ENCODE measurements at places on chromosomes 4 and X.
A peak's percentile ranks its signal among the peaks of the same experiment; 100 is the strongest.

- DNase-seq, result no peak
Measured at GRCh38 chr4:106172861-106173260, 143.1 kb downstream of the TBCK start.

DNA sequence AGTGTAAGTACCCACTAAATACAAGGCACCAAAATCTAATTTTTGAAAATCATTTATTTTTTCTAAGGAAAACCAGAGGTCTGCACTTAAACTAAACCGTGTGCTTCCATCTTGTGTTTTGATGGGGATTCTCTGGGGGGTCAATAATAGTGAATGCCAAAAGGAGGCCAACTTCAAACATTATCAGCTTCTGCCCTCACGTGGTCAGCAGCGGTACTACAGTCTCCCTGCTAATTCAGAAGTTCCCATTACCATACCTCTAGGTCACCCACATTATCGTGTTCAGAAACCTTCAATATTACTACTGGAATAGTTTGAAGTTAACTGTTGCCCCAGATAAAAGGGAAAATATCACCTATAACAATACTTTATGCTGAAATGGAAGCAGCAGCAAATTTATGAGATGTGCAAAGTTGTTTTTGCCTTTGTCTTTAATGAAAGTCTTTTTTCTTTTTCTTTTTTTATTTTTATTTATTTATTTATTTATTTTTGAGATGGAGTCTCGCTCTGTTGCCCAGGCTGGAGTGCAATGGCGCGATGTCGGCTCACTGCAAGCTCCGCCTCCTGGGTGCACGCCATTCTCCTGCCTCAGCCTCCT, 17.3 kb downstream of the CTPS2 start:
- peak; percentile 0 for DNase-seq

GRCh38 chr4:54224996-54225597, 4.0 kb upstream of the PDGFRA start:
- DNase-seq, result no peak

DNA sequence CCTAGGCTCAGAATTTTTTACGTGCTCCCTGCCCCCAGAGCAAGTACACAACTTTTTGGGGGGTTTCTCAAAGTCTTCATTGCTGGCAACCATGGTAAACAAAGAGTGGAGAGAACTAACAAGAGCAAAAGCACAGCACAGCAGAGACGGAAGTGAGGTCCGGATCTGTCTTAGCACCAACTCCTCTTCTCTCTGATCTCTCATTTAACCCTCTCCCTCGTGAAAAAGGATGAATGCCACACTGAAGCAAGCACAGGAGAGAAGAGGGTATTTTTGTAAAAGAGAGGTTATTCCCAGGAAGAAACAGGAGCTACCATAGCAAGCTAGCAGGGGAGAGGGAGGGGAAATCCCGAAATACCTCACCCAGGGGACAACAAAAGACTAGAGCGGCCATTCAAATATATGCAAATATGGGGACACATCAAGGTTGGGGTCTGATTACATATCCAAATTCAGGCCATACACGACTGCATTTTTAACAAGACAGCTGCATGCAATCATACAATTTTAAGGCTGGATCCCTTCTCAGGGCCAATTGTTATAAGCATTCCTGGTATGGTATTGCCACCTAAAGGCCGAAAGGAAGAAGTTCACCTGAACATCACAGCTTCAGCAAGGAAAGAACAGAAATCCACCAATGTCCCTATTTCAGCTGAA, 46.6 kb downstream of the CD40LG start:
- DNase-seq, result peak; percentile 25

GRCh38 chr4:184416913-184417734, 57.2 kb downstream of the IRF2 start:
- DNase-seq, result peak; percentile 65

GRCh38 chr4:80138551-80139538, 58.5 kb upstream of the PRDM8 start:
- peak; percentile 81 for DNase-seq

- no peak for DNase-seq
Measured at GRCh38 chrX:77060572-77060971, 386.6 kb upstream of the FGF16 start.

DNA sequence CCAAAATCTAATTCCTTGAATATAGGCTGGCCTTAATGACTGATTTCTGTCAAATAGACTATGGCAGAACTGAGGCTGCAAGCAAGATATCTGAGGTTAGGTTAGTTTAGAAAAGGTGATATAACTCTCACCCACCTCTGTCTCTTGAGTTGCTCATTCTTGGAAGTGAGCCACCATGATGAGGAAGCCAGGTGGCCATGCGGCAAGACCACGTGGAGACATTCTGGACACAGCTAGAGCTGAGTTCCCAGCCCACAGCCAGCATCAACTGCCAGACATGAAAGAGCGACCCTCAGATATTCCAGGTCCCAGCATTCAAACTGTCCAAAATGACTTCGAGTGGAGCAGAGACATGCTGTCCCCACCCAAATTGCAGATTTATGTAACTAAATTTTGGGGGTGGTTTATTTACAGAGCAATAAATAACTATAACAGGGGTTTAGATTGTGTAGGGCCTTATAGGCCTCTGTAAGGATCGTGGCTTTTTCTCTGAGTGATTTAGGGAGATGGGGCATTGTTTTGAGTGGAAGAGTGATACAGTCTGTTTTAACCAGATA, 33.7 kb downstream of the USP53 start:
- no peak for DNase-seq

DNA sequence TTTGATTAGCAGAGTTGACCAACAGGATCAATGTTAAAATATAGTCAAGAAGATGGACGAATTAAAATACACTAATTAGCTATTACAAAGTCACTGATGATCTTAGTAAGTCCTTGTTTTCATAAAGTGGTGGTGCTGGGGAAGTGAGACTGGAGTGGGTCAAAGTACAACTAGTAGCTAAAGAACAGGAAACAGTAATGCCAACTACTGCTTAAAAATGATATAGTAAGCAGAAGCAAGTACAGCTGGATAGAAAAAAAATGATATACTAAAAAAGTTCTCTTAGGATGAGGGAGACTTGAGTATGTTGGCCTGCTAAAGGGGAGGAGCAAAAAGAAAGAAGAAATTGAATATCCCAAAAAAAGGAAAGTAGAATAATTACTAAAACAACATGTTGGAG, 580.8 kb upstream of the FTHL17 start:
- peak; percentile 75 for DNase-seq

DNA sequence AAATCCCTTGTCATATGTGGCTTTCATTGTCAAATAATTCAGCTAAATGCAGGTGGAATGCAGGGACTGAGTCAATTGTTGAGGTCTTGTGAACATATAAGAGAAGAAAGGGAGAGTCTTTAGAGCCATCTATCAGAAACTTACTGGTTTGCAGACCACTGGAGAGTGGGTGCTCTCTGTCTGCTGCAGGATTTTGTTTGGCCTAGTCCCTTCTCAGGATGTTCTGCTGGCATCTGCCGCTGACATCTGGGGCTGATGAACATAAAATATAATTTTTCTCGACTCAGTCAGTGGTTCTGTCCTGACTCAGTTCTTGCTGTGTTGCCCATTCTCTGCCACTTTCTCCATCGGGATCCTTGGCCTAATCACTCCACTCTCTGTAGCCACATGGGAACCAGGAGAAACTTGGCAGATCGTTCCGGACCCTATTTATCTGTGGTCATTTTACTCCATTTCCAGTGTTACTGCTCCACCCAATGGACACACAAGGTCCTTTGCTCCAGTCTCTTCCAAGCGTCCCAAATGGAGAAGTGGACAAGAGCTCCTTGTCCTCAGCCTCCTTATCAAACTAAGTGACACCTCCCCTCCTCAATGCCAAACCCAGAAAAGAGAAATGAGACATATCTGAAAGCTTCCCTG, 436.2 kb downstream of the FAT4 start:
- DNase-seq, result no peak

GRCh38 chr4:134952775-134953174, 751.2 kb upstream of the PABPC4L start:
- DNase-seq, result no peak

GRCh38 chr4:26075583-26075982, 161.6 kb downstream of the SMIM20 start:
- no peak for DNase-seq

DNA sequence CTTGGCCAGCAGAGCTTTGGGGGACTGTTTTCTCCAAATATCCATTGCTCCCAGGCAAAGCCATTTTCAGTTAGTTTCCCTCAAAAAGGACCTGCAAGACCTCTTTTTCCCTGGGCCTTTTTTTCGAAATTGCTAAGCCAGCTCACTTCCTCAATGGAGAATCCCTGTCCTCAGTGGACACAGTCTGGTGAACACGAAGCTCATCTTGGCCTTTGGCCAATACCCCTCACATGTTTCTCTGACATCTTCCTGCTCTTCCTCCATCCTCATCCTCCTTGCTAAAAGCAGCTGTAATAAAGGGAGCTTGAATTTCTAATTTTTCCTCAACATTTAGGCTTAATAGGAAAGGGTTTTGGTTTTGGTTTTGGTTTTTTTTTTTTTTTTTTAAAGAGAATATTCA, 17.6 kb upstream of the PRPS1 start:
- DNase-seq, result peak; percentile 2

DNA sequence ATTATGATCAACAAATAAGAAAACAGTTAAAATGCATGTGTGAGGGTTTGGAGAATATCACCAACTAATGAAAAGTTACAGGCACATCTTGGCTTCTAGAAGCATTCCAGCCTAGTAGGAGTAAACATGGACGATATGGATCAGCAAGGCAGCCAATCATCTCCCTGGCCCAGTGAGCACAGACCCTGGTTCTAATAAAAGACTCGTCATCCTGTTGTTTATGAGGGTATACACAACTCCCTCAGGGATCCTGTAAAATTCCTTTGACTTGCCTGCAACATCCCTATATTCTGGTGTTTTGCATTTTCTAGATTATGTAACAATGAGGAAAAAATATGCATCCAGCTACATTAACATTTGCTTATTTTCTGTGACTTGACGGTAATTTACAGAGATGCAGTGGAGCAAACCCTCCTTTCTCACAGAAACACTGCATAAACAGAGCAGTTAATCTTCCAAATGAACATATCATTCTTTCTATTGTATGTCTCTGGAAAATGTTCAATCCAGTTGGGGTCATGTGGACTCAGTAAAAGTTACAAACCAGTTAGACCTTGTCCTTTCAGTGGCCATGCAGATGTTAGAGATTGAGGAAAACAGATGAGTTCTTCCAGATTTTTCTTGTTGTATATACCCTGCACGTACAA, 88.9 kb upstream of the NDP start:
- DNase-seq, result no peak

GRCh38 chr4:161704653-161705052, 459.1 kb downstream of the FSTL5 start:
- no peak for DNase-seq

- DNase-seq, result no peak
Measured at GRCh38 chr4:102732678-102733077, 28.1 kb downstream of the MANBA start.

- DNase-seq, result no peak
Measured at GRCh38 chrX:112457788-112458187, 221.9 kb downstream of the LHFPL1 start.

DNA sequence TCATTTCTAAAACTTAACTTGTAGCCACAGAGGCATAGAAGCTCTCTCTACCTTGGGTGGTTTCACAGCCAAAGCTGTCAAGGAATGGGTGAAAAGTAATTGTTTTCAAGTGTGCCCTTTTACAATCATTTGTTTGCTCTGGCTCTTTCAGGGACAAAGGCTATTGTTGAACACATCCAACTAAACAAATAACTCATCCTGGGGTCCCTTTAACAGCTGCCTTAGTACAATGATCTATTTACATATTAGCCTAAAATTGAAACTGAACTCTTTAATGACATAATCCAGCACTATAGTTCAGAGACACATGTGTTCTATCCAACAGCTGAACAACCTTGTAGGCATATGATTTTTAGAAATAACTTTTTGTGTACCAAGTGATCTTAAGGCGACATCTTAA, 3.7 kb downstream of the HHIP start:
- DNase-seq, result no peak

GRCh38 chr4:99891351-99891750, 2.9 kb downstream of the LAMTOR3 start:
- no peak for DNase-seq

DNA sequence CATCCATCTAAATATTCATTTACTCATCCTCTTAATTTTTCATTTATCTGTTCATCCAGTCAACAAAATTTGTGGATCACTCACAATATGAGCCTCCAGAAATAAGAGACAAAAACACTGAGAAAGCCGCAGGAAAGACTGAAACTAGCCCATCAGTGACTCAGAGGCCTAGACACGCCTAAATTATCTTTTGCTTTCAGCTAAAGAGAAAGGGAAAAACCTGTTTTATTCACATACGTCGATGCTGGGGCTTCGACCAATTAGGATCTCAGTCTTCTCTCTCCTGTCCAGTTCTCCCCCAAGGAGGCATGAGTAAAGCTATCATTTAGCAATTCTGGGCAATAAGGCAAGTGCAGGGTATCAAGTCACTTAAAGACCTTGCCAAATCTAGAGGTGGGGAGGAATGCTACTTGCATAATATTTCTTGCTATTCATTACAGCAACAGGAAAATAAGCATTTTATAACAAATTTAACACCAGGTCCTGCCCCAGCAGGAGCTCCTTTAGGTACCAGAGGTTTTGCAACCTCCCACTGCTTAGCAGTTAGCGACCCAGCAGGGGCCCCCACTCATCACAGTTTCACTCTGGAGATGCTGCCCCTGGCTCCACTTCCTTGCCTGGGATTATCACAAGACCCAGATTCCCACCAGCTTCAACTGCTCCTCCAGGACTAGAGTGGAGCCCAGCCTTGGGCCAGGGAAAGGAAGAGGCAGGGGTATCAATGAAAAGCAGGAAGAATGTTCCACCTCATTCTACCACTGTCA, 30.1 kb upstream of the TMEM154 start:
- DNase-seq, result no peak

- DNase-seq, result no peak
Measured at GRCh38 chr4:94678896-94679295, 78.9 kb upstream of the BMPR1B start.

DNA sequence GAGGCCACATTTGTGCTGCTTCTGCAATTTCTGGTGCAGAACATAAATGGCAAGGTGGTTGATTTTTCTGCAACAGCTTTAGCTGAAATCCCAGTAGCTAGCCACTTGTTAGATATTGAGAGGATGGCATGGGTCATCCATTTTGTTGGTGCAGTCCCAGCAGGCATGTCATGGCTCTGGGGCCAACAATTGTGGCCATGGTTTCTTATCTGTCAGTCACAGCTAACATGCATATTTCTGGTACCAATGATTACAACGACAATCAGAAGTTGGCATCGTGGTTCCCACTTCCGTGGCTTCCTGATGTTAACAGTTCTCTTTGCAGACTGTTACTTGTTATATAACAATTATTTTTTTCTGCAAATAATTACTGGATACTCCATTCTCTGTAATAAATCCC, 42.8 kb upstream of the PRKG2 start:
- DNase-seq, result no peak
